Fibroblast of skin of scalp (primary cell): ENCODE measurements at places on chromosomes 11 and 22.

- no peak for DNase-seq
Measured at GRCh38 chr11:120516461-120517389, 5.2 kb downstream of the GRIK4 start.

- peak; percentile 22 for DNase-seq
Measured at GRCh38 chr22:33105501-33105911, 47.3 kb upstream of the SYN3 start.

- DNase-seq: peak; percentile 36
Measured at GRCh38 chr11:36023922-36024321, 80.1 kb downstream of the LDLRAD3 start.

- DNase-seq: no peak
Measured at GRCh38 chr11:27886857-27887256, 186.6 kb upstream of the BDNF start.

- no peak for DNase-seq
Measured at GRCh38 chr11:58739725-58740430, 8.1 kb upstream of the GLYAT start.

DNA sequence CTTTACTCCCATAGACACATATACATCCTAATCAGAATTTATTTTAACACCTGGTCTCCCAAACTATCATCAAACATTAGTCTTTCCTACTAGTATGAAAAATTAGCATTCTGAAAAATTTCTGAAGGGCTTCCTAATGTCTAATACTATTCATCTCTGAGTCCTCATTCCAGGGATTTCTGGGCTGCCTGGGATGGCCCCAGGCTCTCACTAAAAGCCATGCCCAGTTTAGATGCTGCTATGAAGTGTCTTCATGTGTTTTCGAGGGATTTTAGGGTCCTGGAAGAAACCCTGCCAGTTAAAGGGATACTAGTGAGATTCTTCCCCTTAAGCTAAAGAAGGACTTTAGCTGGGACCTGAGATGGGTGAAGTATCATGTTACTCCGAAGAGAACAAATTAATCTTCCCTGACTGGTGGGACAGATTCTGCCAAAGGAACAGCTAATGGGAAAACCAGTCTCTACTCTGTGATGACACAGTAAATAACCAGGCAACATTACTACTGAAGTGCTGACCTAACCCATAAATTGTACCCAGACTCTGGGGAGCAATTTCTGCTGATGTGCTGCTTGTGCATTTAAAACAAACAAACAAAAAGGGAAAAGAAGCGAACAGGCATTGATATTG lies 342.6 kb downstream of the SOX6 start:
- DNase-seq: no peak

DNA sequence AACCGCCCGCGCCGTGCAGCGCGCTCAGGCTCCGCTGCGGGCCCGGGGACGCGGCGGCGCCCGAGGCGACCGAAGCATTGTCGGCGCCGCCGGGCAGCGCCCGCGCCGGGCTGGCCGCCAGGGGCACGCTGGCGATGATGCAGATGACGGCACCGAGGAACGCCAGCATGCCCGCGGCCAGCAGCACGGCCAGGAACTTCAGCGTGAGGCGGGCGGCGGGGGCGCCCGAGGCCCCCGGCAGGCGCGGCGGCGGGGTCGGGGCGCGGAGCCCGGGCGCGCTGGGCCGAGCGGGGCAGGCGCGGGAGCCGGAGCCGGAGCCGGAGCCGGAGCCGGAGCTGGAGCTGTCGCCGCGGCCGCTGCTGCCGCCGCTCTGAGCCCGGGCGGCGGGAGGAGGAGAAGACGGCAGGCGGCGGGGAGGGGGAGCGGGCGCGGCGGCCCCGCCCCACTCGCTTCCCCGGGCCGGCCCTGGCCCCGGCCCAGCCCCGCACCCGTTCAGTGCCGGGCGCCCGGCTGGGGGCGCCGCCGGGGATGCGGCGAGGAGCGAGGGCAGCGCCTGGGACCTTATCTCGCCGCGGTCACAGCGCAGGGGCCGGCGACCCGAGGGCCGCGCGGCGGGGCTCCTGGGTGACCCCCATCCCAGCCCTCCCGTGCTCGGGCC lies at the start of gene NPTXR:
Gene NPTXR (minus strand): TSS at position 372 of the 658 bp plus-strand sequence.
- peak; percentile 43 for DNase-seq

- DNase-seq: no peak
Measured at GRCh38 chr11:64387916-64388315, 29.0 kb downstream of the RPS6KA4 start.

DNA sequence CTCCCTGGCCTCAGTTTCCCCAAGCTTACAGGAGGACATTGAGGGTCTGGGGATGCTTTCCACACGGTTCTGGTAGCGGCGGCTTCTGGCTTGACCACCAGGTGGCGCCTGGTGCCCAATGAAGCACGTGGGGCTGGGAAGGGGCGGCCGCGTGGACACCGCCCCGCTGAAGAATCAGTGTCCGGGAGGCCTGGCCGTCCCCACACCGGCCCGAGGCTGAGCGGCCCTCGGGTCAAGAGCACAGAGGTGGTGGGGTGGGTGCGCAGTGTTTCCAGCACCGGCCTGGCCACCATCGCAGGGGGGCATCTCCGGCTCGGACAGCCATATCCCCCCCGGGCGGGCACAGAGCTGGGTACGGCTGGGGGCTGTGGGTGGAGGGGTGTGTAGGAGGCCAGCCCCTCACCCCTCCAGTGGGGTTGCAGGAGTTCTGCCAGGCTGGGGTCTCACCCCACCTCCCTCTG lies 27.8 kb upstream of the PPARA start:
- peak; percentile 64 for DNase-seq
